Astrocyte (in vitro differentiated cells and primary cell): ENCODE measurements at places on chromosomes 5 and 9. TPM values are rescaled to one million over a fixed set of nuclear protein-coding genes. Genes with fewer than 3 reads are reported as not detected.

GRCh38 chr5:103410172-103410571, 151.6 kb downstream of the MACIR start:
- DNase-seq, result no peak

DNA sequence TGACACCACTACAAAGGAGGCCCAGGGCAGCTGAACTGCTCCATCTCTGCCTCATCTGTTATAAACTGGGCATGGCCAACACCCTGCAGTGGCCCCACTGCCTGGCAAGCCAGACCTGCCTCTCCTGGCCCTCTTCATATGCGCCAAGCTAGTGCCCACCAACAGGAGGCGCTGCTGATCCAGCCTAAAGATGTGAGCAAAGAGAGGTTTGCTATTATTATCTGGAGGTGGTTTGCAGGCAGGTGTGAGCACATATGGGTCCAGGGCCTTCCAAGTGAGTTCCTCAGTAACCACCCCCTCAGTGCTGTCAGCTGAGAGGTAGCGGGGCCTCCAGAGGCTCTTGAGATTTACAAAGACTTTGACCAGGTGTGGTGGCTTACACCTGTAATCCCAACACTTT, 232.2 kb downstream of the SYK start:
- DNase-seq, result no peak

The HRCT1 gene
- 0.39 and 0.62 TPM in 2 replicates for total RNA-seq

The PCDHGA10 gene
- 34.0 and 41.6 TPM in 2 replicates for total RNA-seq

The TRIM23 gene
- total RNA-seq, result 14.6 and 16.8 TPM in 2 replicates

GRCh38 chr9:113798062-113799030, 77.8 kb upstream of the ZNF618 start:
- DNase-seq, result no peak

DNA sequence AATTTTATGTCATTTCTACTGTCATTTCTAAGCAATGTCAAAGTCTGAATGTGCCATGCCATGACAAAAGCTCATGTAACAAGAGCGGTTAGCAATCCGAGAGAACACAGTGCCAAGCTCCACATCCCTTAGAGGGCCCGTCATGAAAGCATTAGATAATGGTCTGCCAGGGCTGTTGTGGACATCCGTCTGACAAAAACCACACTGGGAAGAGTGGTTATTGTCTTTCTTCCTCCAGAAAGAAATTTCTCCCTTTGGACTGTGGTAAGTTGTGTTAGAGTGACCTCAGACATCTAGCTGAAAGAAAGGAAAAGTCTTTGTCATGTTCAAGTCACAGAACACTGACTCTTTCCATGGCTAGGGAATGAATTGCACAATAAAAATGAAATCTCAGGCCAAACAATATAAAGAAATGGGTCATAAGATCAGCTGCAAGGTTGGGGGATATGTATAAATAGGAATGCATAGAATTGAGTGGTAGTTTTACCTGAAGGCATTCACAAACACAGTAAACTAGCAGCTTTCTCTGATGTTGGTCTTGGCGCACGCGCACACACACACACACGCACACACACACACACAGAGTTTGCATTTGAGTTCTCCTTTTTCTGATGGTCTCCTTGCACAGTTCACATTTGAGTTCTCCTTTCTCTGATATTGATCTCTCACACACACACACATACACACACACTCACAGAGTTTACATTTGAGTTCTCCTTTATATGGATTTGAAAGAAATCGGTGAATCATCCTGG, 5.3 kb downstream of the SLC1A3 start:
- no peak for DNase-seq

DNA sequence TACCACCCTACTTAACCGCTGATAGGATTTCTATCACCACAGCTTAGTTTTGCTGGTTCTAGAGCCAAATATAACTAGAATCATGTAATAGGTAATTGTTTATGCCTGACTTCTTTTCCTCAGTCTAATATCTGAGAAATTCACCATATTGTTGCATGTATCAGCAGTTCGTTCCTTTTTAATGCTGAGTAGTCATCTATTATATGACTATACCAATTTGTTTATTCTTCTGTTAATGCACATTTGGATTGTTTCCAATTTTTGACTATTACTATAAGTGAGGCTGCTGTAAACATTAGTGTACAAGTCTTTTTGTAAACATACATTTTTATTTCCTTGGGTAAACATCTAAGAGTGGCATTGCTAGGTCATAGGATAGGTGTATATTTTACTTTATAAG, 25.9 kb downstream of the CSNK1G3 start:
- DNase-seq, result no peak

GRCh38 chr9:121298689-121299466, 30.9 kb downstream of the GSN start:
- no peak for DNase-seq
